ENCODE measurements at places on chromosomes 3 and 15.
A peak's percentile ranks its signal among the peaks of the same experiment; 100 is the strongest.

- DNase-seq: peak; percentile 44
Observed at GRCh38 chr15:45583731-45584639, 3.2 kb upstream of the BLOC1S6 start.

DNA sequence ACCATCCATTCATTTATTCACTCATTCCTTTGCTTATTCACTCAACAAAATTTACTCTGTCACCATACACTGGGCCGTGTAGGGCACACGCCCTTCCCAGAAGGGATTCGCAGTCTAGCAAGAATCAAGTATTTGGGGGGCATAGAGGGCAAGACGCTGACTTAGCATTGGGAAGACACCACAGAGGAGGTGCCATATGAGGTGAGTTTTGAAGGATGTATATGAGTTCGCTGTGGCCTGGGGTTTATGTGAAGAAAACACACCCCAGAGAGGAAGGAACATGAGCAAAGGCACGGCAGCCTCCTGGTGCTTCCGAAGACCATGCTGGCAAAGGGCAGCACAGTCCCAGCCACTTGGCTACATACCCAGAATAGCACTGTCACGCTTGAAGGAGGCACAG, 23.1 kb upstream of the IQSEC1 start:
- no peak for DNase-seq

- peak; percentile 36 for DNase-seq
Observed at GRCh38 chr3:30682434-30683155, 76.2 kb downstream of the TGFBR2 start.

GRCh38 chr15:40339621-40339945, 1.2 kb downstream of the CCDC9B start:
- DNase-seq: no peak

GRCh38 chr3:42164656-42165055, 73.5 kb downstream of the TRAK1 start:
- DNase-seq: no peak
